ENCODE measurements at places on chromosomes 11 and 22.

DNA sequence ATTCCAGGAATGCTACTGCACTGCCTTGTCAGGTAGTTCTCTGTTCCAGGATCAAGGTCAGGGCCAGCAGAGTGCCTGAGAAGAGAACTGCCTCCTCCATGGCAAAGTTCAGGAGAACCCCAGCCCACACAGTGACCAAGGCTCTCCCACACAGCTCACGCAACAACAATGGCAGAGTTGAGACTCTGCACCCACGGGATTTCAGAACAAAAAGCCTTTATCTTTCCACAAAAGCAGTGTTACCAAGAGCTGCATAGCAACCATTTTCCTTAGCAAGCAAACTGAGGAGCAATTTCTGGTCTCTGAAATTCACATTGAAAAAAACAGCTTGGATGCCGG lies 11.1 kb downstream of the PLAAT3 start:
- DNase-seq, result no peak

- no peak for DNase-seq
These were observed 21.0 kb upstream of the CFAP300 start for GRCh38 chr11:102026217-102026616.

GRCh38 chr22:37982151-37982785 lies 2.1 kb downstream of the SOX10 start:
- DNase-seq, result no peak

DNA sequence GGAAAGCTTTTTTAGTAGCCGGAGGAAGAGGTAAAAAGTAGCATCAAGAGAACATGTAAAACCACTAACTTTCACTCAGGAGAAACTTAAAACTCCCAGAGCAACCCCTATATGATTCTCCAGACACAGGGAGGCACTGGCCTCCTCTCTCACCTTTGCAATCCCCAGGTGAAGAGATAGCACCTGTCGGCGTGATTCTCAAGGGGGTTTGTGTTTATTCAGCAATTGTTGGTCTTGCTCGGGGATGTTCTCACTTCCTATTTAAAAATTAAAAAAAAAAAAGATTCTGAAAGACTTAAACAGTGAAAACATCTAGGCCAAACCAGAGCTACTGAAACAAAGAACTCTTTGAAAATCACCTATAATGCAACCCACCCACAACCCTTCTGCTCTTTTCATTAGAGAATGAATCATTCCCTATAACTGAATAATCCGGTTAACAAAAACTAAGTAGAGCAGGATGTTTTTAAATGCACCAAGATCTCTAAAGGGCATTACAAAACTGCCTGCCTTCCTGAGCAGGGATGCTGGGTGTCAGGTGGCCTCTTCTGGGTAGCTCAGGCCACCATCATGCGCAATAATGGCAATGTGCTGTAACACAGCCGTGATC lies 24.9 kb downstream of the DHCR7 start:
- no peak for DNase-seq

- no peak for DNase-seq
These were observed 70.3 kb upstream of the WNT7B start for GRCh38 chr22:46047226-46047625.

- DNase-seq, result no peak
These were observed 4.7 kb upstream of the NEU3 start for GRCh38 chr11:74984070-74984469.

DNA sequence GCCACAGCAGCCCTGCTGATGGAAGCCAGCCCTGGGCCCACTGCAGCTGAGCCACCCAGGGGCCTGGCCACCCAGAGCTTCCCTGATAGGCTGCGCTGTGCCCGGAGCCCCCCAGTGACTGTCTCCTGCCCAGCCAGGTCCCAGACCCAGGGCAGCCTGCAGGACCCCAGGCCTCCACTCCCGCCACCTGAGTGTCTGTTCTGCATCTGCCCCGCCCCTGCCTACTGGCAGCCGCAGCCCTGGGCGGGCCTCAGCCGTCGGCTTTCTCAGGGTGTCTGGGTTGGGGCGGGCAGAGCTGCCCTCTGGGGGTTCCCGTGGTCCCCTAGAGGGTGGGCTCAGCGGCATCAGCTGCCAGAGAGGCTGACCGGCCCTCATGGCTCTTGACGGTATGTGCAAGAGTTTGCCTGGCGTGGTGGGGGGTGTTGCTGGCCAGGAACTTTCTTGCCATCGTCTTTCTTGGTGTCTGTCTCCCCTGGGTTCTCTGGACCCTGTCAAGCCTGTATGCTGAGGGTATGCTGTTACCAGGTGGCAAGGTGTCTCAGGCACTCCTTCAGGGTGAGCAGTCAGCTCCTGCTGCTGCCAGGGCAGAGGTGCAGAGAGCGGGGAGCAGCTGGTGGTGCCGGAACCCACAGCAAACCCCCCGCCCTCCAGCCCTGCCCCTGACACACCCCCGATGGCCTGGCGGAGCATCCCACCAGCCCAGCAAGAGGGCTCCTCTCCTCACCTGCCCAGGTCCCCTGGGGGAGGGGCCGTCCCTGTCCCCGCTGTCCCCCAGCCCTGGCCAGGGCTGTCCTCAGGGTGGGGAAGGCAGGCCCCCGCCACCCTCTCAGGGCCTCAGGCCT lies 12.2 kb upstream of the PIM3 start:
- DNase-seq, result no peak
